ENCODE measurements at places on chromosomes 16 and 17.

DNA sequence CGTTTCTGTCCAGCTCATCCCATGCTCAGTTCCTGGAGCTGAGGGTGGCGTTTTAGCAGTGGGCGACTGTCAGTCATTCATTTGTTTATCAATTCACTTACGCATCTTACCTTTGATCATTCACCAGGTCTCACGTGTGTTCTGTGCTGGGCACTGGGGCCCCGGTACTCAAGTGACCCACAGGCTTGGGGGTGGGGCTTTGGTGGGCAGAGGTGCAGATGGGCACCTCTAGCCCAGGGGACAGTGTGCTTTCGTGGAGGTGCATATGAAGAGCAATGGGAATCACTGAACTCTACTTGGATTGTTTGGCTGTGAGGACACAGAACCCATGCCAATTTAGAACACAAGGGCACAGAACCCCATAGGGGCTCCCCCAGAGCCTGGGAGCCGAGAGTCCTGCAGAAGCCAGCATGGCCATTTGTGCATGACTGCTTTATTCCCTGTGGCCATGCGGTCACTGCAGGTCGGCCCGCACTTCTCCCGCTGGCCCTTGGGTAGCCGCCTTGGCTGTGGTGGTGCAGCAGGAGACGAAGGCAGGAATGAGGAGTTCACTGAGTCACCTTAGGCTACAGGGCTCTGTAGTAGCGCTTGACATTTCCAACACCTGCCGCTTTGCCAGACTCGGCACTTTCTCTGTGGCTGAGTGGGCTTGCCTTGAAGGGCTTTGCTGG is 144.6 kb downstream of the SNX29 start:
- DNase-seq = no peak

- peak; percentile 86 for DNase-seq
Measured at GRCh38 chr17:47694581-47695428, 844 bp downstream of the TBKBP1 start.

GRCh38 chr17:27503611-27504010 is 47.4 kb downstream of the KSR1 start:
- DNase-seq = no peak

DNA sequence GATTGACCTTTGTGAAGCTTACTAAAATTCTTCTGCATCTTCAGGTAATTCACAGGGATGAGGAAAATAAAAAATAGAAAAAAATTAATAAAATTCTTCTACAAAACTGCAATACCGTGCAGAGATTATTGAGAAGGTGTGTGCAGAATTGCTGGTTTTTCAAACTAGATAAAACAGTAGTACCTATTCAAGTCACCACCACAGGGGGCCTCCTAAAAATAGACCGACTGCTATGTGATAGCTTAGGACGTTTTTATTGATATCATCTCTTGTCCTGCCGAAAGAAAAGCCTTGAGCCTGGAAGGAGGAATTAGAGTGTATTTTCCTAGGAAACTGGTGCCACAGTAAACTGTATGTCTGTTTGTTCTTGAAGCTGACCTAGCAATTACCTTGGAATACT is 325.9 kb downstream of the ZFHX3 start:
- no peak for DNase-seq

DNA sequence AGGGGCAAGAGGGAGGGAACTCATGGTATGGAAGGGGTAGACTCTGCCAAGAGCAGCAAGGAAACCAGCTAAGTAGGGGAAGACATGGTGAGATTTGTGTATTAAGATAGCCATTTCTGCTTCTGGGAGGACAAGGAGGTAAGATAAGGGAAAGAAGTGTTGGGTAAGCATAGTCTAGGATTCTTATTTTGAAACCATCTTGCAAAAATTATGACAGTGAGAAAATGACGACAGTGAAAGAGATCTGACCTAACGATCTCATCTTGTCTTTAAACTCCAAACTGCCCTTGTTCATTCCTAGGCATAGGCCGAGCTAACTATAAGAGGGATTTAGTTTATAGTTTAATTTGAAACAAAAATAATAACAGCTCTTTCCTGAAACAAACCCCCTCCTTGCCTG is 5.6 kb upstream of the RBL2 start:
- DNase-seq = no peak

GRCh38 chr17:17080781-17081180 is 38.5 kb downstream of the MPRIP start:
- DNase-seq = no peak

DNA sequence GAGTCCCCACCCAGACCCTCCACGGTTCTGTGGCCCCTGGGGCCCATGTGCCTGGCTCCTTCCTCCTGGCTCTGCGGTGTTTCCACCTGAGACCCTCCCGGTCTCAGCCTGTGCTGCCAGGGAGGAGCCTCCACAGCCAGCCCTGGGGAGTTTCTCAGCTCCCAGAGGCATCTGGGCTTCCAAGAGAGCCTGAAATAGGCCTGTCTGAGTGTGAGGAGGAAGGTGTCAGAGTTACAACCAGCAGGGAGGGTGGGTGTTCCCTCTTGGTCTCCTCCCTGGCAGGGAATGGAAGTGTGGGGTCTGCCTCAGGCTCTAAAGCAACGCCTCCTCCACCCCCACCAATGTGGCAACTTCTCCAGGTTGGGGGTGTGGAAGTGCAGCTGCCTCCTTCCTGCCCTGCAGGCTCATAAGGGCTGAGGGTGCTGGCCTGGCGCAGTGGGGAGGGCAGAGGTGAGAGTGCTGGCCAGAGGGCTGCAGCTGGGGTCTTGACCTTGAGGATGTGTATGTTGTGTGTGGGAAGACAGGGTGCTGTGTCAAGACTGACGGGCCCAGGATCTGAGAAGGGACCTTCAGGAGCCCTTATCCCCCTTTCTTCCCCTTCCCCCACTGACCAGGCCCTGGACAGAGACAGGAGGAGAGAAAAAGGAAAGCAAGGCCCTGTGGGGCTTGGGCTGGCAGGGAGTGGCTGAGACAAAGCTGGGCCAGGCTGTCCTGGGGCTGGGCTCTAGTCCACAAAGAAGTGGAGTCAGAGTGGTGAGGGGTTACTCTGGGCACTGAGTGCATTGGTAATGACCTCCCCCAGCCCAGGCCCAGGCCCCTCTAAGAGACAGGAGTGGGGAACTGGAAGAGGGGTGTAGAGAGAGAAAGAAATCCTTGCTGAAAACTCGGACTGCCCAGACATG is 2.4 kb downstream of the CYGB start:
- no peak for DNase-seq

GRCh38 chr16:21167360-21167759 is 8.9 kb downstream of the LDAF1 start:
- DNase-seq = peak; percentile 31

GRCh38 chr17:40319651-40320540 is 10.9 kb downstream of the RARA start:
- no peak for DNase-seq

- DNase-seq = no peak
Measured at GRCh38 chr16:66908116-66908515, 10.6 kb downstream of the CDH16 start.

- DNase-seq = no peak
Measured at GRCh38 chr17:79541056-79541850, 69.6 kb downstream of the RBFOX3 start.

DNA sequence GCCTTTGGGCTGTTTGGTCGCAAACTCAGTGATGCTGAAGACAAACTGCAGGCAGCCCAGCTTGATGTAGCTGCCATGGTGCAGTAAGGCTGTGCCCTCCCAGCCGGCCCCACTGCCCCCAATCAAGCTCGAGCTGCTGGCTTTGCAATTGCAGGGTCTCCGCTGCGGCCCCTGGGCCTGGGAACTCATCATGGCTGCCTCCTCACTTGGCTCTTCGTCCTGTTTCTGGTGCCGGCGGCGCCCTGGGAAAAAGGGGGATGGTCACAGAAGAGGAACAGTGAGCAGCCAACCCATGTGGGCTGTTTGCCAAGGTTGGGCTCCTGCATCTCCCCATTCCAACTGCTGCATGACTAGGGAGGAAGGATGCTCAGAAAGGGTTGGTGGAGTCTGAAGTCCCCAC is 3.4 kb upstream of the DHRS13 start:
- no peak for DNase-seq

DNA sequence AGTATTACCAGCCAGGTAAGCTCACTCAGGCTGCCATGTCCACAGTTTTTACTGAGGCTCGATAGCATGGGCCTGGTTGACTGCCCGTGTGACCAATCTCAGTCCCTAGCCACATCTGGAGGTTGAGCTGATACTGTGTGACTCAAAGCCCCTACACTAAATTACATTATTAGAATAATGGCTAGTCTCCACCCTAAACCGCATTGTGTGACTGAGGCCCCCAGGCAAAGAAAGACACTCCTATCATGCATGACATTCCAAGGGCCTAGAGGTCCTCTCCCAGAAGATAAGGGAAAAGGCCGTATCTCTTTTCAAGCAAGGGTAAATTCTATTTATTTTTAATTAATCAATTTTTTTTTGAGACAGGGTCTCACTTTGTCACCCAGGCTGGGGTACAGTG is 505.3 kb downstream of the HAPSTR1 start:
- DNase-seq = no peak

- no peak for DNase-seq
Measured at GRCh38 chr17:36092230-36092629, 2.3 kb upstream of the CCL3 start.

DNA sequence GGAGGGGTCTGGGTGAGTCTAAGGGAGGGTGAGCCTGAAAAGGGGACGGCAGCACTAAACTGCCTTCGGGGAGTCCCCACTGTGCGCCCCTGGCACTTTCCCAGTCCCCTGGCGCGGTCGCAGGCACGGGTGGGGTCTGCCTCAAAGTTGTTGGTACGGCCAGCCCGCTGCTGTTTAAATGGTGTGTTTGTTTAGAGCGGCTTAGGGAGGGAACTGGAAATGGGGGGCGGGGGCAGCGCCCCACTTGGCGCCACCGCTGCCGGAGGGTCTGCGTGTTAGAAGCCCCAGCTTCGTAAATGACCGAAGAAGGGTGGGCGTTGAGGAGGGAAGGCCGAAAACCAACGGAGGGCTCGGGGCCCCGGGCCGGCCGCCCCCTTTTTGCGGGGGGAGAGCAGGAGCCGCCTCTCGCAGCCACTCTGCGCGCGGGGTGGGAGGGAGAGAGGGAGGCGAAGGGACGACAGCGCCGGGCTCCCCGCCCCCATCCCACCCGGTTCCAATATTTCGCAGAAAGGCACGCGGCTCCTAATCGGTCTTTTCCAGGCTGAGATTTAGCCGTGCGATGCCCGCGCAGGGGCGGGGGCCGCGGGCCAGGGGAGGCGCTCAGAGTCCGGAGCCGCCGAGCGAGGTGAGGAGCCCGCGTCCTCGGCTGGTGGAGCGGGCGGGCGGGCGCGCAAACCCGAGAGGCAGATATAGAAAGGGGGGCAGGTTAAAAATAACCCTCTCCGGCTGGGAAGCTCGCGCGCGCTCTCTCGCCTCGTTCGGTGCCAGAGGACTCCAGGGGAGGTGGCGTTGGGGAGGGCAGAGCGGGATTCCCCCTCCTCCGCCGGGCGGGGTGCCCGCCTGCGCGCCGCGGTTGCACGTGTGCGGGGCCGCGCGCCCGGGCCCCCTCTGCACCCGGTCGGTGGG is 54.9 kb downstream of the SREBF1 start:
- peak; percentile 71 for DNase-seq

GRCh38 chr17:2794111-2794803 is 2.0 kb upstream of the RAP1GAP2 start:
- DNase-seq = no peak

- DNase-seq = no peak
Measured at GRCh38 chr17:57606111-57606875, 138.8 kb downstream of the CCDC182 start.

- DNase-seq = no peak
Measured at GRCh38 chr17:1076982-1077302, 80.0 kb downstream of the TIMM22 start.

DNA sequence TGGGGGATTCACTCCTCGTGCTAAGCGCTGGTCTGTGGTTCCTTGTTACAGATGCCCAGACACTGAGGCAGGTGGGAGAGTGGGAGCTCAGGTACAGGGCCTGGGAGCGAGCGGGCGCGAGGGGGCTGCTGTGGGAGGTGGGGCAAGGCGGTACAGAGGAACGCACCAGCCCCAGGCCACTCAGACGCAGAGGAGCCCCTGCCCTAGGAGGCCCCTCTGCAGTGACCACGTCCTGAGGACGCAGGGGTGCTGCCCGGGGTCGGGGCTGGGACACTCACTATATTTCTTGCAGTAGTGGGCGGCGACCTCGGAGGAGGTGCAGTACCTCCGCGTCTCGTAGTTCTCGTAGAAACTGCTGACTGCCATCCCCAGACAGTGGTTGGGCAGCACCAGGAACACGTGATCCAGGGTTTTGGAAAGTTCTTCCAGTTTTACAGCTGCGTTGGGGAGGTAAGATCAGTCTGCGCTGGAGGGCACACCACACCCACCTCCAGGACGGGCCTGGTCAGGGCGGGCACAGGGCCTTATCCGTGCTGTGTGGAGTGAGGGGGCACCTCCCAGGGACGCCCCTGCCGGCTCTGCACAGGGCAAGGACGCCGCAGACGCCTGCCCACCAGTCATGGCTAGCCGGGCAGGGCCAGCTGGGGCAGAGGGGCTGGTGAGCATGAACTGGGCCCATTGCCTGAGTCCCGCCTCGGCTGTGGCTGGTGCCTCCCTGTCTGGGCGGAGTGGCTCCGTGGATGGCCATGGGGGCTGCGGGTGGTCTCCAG is 16.3 kb upstream of the RNPS1 start:
- DNase-seq = no peak

DNA sequence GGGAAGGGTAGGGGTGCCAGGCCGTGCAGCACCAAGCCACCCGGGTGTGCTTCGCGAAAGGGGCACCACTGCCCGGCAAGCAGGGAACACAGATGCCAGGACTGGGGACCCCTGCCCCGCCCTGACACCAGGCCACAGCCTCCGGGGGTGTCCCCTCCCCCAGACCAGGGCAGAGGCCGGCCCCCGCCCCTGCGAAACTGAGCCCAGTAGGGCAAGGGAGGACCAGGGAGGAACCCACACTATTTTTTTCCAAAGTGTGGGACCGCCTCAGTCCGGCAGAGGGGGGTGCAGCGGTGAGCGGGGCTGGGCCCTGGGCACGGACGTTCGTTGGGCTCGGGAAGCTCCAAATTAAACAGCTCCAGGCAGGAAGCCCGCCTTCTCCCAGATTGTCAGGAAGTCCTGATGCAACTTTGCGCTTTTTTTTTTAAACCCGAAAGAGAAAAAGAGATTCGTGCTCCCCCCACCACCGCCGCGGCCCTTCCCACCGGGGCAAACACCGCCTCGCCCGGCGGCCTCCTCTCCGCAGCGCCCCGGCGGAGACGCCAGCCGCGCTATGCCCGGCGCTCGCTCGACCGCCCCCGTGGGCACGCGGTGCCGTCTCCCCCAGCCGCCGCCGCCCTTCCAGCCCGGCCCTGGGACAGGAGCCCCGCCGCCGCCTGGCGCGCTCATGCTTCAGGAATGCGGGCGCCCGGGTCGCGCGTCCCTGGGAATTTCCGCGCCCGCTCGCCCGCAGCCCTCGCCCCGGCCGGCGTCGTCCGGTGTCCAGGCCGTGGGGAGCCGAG is 755 bp downstream of the PIEZO1 start:
- peak; percentile 90 for DNase-seq

- DNase-seq = no peak
Measured at GRCh38 chr16:58518083-58518979, 3.0 kb downstream of the SETD6 start.

DNA sequence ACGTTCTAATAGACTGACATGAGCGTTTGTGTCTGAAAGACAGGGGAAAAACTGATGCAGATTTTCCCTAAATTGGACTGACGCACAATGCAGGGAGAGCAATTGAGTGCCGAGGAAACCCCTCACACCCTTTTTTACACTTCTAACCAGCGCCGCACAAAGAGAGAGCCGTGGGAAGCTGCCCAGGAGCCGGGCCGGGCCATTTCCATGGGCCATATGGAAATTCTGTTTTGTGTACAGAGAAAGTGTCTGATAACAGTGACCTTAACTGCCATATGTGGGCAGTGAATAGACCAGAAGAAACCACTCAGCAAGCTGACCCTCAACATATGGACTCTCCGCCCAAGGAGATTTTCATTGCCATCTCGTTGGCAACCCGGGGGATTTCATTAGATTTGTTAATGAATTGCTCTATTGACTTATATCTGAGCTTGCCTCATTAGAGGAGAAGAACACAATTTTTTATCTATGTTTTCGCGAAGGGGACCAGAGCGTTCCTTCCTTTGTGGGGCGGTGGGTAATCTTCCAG is 225.9 kb upstream of the IRX3 start:
- no peak for DNase-seq
